ENCODE measurements at places on chromosomes 5 and 9.

DNA sequence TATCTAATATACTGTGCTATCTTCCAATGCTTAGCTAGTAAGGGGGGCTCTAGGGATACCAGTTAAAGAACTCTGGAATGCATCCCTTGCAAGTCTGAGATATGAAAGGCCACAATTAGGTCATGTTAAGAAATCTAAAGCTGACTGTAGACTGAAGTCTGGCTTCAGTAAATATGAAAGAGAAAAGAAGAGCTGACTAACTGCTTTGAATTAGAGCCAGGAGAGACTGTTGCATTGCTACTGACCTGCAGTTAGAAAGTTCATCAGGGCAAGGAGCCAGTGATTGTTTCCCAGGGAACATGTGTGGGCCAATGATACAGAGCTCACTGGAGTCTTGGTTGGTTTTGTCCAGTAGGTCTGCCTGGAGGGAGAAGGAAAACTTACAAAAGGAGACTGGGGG, 472.1 kb upstream of the TNC start:
- peak; percentile 97 for DNase-seq

GRCh38 chr5:149895416-149896345, 48.9 kb downstream of the PDE6A start:
- no peak for DNase-seq

DNA sequence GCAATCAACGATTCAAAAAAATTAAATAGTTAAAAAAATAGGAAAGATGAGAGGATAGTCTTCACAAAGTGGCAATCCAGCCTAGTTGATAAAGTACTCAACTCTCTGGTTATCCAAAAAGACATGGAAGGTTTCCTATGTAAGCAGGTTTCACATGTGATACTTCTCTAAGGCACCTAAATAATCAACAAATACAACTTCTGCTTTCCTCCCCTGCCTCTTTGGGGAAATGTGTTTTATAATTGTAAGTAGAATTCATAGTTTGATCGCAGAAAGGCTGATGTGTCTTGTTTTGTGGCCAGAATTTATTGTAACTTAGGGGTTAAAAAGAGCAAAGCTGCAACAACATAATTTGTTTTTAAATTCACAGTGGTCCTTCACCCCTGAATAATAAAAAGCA, 855.5 kb upstream of the DMAC1 start:
- no peak for DNase-seq

- no peak for DNase-seq
Observed at GRCh38 chr5:60535198-60535597, 164.8 kb downstream of the DEPDC1B start.
